ENCODE measurements at places on chromosomes 7 and 10.

DNA sequence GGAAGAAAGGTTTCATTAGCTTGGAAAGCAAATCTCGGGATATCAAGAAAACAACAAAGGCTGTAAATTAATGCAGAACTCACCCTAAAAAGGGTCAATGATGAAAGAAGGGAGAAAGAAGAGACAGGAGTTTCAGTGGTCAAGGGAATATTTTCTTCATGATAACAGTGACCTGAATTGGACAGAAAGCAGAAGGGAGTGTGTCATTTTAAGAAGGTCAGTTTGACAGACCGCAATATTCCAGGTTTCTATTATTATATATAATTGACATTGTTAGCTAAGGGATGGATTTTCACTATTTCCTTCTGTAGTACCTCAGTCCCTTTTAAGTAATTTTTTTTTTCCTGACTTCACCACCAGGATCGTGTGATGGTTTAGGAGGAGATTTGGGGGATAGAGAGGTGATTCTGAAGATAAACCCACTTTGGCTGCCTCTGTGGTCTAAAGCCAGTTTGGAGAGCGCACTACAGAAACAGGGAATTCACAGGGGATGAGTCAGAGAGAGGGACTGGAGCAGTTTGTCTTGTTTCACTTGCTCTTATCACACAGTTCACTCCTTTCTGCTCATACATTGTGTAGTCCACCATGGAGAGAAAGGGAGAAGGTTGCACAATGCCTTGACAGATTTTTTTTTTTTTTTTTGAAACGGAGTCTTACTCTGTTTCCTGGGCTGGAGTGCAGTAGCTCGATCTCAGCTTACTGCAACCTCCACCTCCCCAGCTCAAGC, 417.9 kb downstream of the AUTS2 start:
- no peak for DNase-seq

- no peak for DNase-seq
Observed at GRCh38 chr7:132577206-132578049, 1.2 kb upstream of the PLXNA4 start.

- peak; percentile 20 for DNase-seq
Observed at GRCh38 chr10:75234683-75235374, 928 bp downstream of the COMTD1 start.

GRCh38 chr10:21043044-21043443, 145.9 kb upstream of the NEBL start:
- no peak for DNase-seq

DNA sequence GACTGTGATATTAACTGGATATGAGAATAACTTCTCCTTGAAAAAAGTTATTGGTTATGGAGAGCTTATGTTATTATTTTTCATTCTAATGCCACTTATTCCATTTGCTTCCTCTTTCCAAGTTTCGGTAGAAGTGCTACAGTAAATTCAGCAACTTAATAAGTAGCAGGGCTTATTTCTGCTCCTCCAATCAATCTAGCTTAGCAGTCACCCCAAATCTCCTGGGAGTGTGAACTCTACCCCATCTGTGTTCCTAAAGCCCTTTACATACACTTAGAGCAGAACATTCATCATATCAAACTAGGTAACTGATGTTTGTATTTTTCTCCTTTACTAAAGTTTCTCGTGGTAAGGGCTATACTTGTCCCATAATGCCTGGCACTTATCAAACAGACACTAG, 8.7 kb downstream of the ARL3 start:
- DNase-seq = no peak

DNA sequence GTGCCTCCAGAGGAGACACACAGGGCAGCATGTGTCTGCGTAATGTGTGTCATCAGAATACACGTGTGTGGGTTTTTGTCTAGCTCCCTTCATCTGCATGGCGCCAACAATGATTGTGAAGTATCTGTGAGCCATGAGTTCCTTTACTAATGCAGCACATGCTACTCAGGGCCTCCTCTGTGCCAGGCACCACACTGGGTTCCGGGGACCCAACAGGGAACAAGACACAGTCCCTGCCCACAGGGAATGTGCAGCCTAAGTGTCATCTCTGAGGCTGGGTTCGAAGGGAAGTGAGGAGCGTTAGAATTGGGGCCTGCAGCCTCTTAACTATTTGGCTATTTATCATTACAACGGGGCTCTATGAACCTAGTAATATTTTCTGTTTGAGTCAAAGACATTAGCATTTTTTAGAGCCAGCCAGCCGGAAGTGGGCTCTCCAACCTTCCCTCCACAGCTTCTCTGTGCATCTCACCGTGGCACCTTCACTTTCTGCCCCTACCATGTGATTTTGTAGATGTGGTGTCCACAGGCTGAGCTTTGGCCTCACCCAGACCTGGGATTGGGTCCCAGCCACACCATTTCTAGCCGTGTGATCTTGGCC, 43.9 kb upstream of the SRGN start:
- DNase-seq = peak; percentile 25

GRCh38 chr7:112018305-112019030, 187.7 kb downstream of the DOCK4 start:
- no peak for DNase-seq

GRCh38 chr7:135168001-135168400, 2.5 kb downstream of the CYREN start:
- DNase-seq = no peak

- DNase-seq = no peak
Observed at GRCh38 chr7:27418541-27418940, 175.9 kb downstream of the EVX1 start.

- no peak for DNase-seq
Observed at GRCh38 chr7:155219947-155220769, 77.5 kb upstream of the INSIG1 start.

DNA sequence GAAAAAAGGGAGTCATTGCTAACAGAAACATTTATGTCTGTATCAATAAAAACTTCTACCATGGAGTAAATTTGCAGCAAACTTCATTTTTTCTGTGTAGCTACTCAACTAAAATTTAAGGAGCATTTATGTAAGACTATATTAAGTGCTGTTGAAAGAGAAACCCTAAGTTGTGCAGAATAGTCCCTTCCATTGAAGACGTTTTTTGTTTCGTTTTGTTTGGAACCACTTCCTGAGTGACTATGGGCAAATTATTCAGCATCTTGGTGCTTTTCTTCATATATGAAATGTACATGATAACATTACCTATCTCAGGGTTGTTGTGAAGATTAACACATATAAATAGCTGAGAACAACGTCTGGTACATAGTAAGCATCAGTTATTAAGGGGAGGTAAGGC, 24.3 kb downstream of the SEM1 start:
- no peak for DNase-seq

- DNase-seq = peak; percentile 9
Observed at GRCh38 chr7:16753102-16753931, at the start of gene TSPAN13. Gene TSPAN13 (plus strand): TSS chr7:16753755. CDS start chr7:16753968, 213 bp downstream.

DNA sequence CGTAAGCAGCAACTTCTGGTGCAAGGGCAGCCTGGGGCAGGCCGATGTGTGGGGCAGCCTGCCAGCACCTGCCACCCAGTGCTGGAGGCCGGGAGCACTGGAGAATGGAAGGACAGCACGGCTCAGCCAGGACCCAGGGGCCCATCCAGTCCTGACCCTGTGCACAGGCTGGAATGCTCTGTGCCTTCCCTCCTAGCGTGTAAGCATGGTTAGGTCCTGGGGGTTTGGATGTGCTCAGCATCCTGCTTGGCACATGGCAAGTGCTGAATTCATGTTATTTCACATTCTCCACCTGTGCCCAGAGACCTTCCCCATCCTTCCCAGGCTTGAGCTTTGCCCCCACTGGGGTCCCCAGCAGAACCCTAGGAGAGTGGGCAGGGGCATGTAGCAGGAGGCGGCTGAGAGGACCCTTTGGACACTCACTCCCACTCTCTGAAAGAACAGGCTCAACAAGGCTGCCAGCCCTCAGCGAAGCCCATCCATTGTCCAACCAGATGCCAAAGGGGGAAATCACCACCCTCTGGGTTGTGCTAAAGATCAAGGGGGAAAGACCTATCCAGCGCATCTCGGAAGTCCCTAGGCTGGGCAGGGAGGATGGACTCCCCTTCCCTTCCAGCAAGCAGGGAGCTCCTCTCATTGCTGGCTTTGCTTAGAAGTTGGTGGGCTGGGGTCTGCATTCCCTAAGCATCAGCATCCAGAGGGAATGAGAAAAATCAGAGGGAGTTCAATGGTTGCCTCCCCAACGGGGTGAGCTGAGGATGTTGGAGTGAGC, 29.7 kb downstream of the ANXA8 start:
- DNase-seq = no peak

GRCh38 chr10:109920016-109920415, 3.3 kb downstream of the XPNPEP1 start:
- no peak for DNase-seq

- no peak for DNase-seq
Observed at GRCh38 chr7:154684666-154685563, 318.0 kb downstream of the PAXIP1 start.

- DNase-seq = no peak
Observed at GRCh38 chr10:121027371-121027770, 176.2 kb downstream of the WDR11 start.

- no peak for DNase-seq
Observed at GRCh38 chr7:151115836-151116418, 29.7 kb downstream of the AGAP3 start.

DNA sequence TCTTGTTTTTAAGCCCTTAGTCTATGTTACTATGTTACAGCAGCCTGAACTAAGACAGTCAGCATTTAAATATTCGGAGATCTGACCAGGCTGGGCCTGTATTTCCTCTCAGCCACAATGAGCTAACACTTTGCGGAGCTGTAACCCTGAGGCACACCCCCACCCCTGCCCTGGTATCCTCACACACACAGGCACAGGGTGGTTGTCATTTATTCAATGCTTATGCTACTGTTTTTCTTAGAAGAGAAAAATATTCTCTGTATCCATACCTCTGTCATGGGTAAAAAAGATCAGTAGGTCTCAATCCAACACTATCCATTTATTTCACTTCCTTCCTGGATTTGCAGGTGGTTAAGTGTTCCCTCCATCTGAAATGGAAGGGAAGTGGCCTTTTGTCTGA, 80.3 kb upstream of the TRIL start:
- DNase-seq = no peak

GRCh38 chr7:27737178-27737577, 2.8 kb upstream of the TAX1BP1 start:
- no peak for DNase-seq

DNA sequence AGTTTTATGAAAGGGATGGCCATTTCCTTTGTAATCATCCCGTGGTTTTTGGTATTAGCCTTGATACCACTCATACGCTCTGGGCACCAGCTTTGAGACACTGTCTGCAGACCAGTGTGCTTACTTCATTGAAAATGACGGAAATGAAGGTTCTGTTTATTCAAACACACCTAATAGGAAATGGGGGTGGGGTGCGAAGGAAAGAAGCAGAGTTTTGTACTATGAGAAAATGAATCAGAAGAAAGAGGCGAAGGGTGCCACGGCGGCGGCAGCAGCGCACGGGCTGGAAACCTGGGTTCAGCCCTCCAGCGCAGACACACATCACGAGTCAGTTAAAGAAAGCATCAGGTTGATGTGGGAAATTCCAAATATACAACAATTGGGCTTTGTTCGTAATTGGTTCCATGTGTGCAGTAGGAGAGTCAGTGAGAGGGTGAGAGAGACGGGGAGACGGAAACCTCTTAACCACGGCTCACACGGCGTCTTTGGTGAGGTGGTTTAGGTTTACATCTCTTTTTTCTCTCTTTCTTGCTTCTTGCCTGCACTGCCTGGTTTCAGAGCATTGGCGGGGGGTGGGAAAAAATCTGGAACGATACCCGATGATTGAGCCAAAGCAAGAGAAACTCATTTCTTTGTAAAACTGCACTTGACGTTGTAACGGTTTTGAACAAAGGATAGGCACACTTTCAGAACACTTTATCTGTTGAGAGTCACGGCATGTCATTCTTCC, 321.2 kb downstream of the FRMD4A start:
- DNase-seq = peak; percentile 60

All from effector CD4-positive, alpha-beta T cell (primary cell).